GM12892 (cell line): ENCODE measurements at places on chromosomes 5 and 9.

DNA sequence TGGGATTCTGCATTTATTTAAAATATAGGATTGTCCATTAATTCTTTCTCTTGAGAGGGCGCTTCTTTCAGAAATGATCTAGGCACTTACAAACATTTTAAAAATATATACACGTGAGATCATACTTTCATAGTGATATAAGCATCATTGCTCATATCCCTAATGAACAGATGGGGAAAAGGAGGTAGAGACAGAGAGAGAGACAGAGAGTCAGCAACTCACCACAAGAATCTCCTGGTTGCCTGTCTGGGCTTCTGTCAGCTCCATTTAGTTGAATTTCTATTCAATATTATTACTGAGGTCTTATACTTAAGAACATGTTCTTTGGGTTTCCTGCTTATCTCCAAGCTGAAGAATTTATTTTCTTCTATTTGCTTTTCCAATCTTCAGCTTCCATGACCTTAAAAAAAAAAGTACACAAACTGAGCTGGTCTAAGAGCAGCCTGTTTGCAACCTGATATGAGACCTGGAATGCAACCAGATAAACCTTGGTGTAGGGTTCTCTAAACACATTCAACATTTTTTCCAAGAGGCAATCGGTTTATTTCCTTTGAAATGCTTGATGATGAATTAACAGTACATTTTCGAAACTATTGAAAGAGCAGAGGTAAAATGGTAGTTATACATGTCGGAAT is 51.6 kb upstream of the LIFR start:
- DNase-seq = no peak

- DNase-seq = no peak
Measured at GRCh38 chr5:33257807-33258429, 182.8 kb upstream of the TARS1 start.

- DNase-seq = no peak
Measured at GRCh38 chr9:137878146-137878941, 762 bp downstream of the CACNA1B start.

GRCh38 chr5:67090593-67090992 is 106.0 kb downstream of the CD180 start:
- no peak for DNase-seq

DNA sequence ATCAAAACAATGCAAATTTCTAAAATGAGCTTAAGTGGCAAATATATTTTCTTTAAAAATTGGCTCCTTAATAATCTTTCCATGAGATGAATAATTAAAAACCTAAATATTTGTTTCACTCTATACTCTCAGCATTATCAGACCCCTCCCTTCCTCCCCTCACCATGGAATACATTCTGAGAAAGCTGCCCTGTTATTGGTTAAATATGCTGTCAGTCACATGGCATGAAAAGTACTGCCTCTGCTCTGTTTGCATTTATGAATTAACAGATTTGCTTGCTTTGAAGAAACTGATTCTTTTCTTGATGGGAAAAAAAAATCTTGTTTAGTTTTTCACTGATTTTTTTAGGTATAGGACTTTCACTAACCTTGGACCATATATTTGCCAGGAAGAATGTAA is 17.0 kb upstream of the RPS23 start:
- no peak for DNase-seq

DNA sequence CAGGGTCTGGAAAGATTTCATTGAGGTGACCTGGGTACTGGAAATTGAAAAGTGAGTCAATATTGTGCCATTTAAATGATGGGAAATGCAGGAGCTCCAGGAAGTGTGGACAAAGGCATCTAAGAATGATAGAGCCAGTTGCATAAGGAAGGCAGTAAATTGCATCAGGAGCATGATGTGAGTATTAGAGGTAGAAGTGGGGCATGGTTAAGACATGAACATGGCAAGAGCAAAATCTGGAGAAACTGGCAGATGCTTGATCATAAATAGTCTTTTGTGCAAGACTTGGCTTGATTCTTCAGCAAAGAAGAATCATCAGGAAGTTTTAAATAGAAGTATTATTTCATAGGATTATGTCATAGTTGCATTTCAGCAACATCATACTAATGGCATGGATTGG is 157.4 kb upstream of the PUM3 start:
- no peak for DNase-seq

GRCh38 chr9:35863583-35863982 is 6.6 kb downstream of the OR13J1 start:
- no peak for DNase-seq
